ENCODE measurements at places on chromosomes 7 and 10.

DNA sequence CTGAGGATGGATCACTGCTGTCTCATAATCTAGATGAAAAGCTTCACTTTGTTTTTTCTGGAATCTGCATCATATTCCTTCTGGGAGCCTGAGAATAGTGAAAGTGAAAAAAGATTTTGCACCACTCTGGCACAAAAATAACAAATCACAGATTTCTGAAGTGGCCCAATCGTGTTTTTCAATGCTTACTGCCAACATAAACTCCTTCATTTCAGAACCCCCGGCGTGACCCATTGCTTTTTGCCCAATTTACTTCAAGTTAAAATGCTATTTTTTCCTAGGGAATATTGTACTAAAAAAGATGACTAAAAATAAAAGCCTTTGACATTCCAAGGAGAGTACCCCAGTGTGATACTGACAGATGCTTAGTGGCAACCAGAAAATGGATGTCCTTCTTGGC lies 53.7 kb upstream of the ANK3 start:
- DNase-seq, result no peak

DNA sequence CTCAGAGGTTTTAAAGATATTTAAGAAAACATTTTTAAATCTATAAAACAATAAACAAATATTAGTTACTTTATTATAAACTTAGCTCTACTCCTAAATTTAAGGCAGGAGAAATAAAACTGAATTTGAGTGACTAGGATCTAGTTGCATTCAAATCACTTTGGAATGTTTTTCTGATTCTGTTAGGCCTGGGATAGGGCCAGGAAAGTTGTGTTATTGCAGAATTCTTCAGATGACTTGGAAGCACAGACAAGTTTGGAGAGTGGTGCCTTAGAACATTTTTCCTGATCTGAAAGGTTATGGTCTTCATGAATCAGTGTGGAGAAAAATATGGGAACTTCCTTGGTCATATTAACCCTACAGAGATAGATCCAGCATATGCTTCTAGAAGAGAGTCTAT lies 15.6 kb upstream of the SLC25A13 start:
- DNase-seq, result no peak

DNA sequence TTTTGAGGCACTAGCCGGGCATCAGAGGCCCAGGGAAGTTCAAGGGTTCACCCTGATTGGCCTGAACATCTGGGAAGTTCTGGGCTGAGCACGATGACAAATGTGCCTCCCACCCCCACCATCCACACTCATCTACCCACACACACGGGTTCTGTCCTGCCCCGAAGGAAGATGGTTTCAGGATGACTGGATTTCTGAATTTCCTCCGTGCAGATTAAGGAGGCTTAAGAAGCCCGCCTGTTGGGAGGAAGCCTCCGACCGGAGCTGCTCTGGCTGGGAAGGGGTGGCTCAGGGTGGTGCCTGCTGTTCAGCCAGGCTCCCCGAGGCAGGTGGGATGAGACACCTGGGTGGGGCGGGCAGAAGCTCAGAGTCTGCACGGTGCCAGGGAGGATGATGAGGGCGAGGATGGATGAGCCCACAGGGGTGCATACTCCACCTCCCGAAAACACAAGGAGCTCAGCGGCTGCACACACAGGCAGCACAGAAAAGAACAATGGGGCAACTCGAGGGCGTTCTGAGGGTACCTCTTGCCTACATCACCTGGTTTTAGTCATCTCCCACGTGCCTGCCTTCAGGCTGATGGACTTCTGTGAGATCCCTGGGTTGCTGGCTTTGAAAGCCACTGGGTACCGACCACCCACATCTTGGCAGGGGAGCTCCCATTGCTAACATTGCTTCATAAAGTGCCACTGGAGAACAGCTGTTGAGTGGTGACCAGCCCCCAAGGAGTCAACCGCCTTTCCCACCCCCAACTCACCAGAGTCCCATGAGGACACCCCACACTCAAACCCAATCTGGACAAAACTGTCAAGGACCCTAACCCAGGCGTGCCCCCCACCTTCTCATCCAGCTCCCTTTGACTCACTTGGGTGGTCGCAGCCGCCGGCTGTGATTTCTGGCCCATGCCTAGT lies 41.2 kb downstream of the CALML3 start:
- no peak for DNase-seq

- DNase-seq, result no peak
These were observed 97.0 kb downstream of the BICC1 start for GRCh38 chr10:58609532-58610150.

DNA sequence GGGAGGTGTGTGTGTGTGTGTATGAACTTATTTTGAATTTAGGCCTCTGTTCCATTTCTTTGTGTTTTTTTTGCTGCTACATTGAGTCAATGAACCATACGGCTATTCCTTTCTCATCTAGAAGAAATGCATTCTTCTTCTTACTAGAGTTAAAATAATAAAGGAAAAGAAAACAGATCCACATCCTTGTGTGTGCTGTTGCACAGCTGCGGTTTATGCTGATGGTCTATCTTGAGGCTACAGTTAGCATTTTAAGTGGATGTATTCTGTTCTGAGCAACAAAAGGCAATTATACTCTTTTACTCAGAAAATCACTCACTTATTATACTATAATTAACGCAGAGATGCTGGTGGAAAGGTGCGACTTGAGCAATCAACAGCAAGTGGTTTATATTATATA lies 615.0 kb upstream of the MBL2 start:
- no peak for DNase-seq

DNA sequence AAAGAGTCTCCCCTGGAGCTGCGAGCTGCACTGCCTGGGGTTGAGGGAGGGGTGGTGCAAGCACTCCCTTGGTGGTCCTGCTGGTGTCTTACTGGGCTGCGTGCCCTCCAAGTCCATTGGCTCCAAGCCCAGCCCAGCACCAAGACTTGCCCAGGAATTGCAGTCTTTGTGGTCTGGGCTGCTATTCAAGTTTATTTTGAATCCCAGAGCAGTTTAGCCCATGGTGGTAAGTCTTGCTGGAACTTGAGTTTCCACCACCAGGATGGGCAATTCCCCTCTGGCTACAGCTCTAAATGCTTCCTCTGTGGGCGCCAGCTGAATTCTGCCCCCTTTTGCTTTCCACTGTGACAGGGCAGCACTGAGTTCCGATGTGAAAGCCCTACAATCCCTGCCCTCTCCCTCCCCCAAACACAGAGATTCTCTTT lies 25.1 kb downstream of the GALNT11 start:
- DNase-seq, result no peak

DNA sequence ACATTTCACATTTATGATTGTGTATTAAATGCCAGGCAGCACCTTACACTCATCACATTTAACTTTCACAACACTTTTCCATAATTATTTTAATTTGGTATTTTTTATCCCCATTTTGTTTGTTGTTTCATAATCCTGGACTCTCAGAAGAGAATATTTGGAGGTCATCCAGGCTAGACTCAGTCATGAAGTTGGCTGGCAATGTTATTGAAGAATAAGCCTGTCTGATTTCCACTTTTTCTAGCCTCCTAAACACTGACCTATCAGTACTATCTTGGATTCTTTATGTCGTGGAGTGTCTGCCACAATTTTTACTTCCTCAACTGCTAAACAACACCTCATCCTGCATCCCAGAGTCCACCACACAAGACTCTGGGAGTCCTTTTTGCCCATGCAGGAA lies 372.3 kb upstream of the NRP1 start:
- no peak for DNase-seq

- DNase-seq, result peak; percentile 51
These were observed 171.4 kb downstream of the ST7 start for GRCh38 chr7:117124591-117125220.

GRCh38 chr7:43353902-43354301 lies 229.0 kb upstream of the STK17A start:
- no peak for DNase-seq

GRCh38 chr10:16728266-16728665 lies 89.0 kb downstream of the RSU1 start:
- DNase-seq, result no peak

DNA sequence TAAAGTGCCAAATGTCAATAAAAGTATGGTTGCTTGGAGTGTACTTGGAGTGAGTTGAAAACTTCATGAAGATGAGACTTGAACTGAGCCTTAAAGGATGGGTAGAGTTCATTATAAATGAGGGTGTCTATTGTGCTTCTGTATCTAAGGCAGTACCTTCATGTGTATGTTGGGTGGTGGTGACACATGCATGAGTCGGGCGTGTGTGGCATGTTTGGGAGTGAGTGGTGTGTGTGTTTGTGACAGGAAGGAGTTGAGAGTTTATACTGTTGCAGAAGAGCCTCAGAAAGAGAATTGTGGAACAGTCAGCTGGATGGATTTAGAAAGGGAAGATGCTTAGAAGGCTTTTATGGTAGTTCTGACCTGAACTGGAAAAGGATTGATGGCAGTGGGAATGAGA lies 6.0 kb upstream of the ZRANB1 start:
- no peak for DNase-seq

GRCh38 chr7:100397315-100398081 lies 24.2 kb downstream of the PILRA start:
- no peak for DNase-seq

DNA sequence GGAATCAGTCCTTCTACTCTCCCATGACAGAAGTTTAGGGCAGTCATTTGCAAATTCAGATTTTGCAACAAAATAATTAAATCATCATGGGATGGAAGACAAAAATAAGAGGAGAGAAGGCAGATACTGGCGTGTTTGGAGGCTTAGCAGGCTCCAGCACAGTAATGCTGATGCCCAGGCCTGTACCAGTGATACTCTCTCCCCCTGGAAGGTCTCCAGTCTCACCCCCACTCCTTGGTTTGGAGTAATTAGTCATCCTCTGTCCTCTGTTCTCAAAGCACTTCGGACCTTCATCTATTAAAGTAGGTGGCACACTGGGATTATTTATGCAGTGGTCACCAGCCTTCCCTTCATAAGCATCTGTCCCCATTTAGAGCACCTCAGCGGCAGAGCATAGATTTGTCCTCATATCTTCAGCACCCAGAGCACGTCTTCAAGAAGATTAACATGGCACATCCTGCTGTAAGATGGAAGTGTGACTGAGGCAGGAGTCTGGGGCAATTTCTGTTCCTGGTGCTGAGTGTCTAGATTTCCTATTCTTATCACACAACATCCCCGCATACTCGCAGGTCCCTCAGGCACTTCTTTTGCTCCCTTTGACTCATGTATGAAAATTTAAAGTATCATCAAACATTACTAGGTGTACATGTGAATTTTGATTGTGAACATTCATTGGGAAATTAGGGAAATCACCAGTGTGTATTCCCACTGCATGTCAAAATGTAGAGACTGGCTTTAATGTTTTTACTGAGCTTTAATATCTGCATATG lies 31.3 kb upstream of the TRIL start:
- DNase-seq, result no peak

DNA sequence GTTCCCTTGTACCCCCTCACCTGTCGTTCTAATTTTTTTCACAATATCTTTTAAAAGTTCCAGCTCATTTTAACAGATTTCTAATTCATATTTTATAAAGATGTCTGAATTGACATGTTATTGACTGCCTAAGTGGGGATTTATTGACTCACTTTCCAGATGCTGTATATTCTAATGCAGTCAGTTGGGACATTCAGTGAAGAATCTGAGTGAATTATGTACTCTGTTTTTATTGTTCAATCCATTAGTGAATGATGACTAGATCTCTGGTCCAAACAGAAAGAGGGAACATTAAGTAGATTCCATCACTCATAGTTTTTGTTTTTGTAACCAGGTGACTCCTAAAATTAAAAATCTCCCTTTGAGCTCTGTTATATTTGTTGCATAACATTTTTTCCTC lies 54.3 kb downstream of the LOXL4 start:
- DNase-seq, result no peak

- DNase-seq, result no peak
These were observed 13.1 kb downstream of the AVPI1 start for GRCh38 chr10:97673736-97674525.

- no peak for DNase-seq
These were observed 65.8 kb downstream of the ATXN7L1 start for GRCh38 chr7:105810556-105810955.

- no peak for DNase-seq
These were observed at the start of gene PDK4 for GRCh38 chr7:95596198-95597063. PDK4 (minus strand) TSS chr7:95596516; CDS start chr7:95596293, 223 bp downstream.

DNA sequence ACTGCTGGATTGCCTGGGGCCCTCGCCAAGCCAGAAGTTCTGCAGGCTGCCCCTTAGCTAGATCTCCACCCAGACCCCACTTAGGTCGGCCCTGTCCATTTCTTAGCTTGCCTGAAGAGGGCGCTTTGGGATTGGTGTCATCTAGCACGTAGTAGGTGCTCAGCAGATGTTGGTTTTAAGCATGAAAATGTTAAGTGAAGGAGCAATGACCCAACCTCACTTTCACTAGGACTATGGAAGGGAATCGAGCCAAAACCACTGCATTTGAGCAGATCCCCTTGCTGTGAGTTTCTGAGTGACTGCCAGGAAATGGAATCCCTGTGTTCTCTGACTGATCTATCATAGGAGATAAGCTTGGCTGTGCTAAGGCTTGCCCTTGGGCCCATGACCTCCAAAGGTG lies 131.7 kb upstream of the EEPD1 start:
- DNase-seq, result no peak

DNA sequence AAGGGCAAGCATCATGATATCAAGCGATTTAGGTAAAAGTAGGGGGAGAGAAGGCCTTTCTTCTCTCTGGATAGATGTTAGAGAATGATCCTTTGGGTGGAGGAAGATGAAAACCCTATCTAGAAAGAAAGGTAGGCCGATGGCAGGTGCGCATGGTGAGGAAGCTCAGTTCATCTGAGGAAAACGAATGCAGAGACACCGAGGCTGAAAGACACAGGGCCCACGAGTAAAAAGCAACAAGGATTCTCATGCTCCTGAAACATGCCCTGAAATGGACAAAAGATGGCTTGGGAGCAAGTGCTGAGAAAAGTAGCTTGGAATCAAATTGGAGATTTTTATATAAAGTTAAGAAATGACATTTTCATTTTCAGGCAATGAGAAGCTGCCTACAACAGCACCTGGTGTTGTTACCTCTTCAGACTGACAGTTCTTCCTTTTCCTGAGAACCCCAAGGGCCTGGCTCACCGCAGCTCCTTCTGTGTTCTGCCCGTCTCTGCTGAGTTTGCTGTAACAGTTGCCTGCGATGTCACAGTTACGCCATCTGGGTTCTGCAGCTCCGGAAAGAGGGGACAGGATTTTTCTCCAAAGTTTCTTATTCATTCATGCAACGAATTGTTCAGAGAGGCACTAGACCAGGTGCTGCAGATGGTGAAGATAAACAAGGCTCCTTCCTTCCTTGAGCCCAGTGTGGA lies 402.0 kb upstream of the KLF6 start:
- DNase-seq, result no peak

DNA sequence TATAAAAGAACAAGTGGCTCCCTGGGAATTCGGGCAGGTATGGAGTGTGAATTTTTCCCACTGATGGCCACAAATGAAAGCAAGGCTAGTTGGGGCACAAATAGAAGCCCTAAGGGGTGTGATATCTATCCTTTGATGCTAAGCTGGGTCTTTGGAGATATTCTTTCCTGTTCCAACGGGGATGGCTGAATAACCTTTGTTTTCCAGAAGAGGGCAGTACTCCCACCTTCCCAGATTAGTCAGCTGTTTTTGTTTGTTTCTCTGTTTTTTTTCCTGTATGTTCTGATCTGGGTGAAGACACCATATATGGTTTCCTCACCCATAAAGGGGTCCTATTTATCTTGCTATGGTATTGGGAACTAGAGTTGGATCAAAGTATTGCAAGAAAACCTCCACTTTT lies 947.7 kb upstream of the SORCS1 start:
- no peak for DNase-seq

- DNase-seq, result no peak
These were observed 97.8 kb upstream of the CAV2 start for GRCh38 chr7:116401711-116402110.
